Urinary bladder (tissue), 4 donors: ENCODE measurements at places on chromosomes 11 and 22. TPM values are rescaled to one million over a fixed set of nuclear protein-coding genes. Genes with fewer than 3 reads are reported as not detected.

GRCh38 chr11:10751581-10751940, 515 bp downstream of the CTR9 start:
- DNase-seq: no peak

GRCh38 chr22:44309137-44309536, 3.6 kb downstream of the SHISAL1 start:
- DNase-seq: no peak

GRCh38 chr22:19932367-19933206, 9.0 kb upstream of the COMT start:
- DNase-seq: no peak

GRCh38 chr11:132455044-132455443, 1077.3 kb downstream of the OPCML start:
- DNase-seq: no peak

GRCh38 chr11:45285250-45285828, 802 bp downstream of the SYT13 start:
- DNase-seq: no peak

TTLL12 gene
- total RNA-seq: 8.1 TPM
